ENCODE measurements at places on chromosomes 5 and 9.

GRCh38 chr5:151627650-151628049 is 36.5 kb upstream of the FAT2 start:
- peak; percentile 11 for DNase-seq

DNA sequence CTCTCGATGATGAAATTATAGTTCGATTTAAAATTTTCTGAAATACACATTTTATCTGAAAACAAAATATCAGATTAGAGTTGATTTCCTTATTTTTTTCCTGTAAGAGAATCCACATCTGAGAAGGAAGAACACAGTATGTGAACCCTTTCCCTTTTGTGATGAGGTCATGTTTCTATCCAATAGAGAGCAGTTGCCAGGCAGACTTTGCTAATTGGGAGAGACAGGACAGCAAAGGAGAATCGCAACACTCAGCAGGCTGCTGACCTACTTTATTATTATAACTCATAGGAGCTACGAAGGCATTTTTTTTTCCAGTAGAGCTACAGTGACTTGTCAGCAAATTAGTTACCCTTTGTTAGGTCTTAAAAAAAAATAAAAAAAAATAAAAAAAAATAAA is 242.1 kb downstream of the HCN1 start:
- DNase-seq: no peak

DNA sequence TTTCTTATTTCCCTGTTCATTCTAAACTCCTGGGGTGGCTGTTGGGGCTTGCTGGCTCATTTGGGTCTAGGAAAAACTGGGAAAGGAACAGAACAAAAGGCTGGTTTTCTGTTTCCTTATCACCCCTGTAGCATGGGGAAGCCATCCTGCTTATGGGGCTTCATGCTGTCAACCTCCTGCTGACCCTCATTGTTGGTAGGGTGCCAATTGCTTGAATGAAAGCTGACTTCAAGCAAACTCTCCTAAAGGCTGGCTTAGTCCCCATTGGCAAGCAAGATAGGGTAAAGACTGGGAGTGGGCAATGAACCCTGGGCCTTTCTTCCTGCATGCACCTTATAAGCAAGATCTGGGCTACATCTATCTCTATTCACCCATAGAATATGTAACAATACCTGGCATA is 511.6 kb downstream of the DMAC1 start:
- no peak for DNase-seq

- DNase-seq: peak; percentile 41
Measured at GRCh38 chr5:165130656-165131055, 1625.2 kb downstream of the MAT2B start.

DNA sequence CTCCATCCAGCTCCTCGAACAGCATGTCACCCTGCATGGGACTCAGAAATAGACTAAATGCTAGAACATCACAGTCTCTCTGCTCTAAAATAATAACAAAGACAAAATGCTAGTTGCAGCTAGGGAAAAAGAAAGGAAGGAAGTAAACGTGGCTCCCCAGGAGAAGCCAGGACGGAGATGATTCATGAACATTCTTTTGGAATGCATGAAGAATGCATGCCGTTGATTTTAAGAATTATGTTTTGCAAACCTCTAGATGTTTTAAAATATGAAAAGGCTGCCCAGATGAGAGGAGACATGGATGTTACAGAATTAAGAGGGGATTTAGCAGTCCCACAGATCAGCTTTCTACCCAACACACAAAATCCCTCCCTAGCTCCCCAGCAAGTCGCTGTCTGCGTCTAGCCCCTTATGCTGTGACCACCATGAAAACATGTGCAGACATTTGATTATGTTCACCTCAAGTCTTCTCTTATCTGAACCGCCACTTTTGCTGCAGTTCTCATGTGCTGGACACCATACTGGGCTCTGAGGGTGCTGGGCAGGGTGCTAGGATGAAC is 139.4 kb upstream of the LMX1B start:
- peak; percentile 86 for DNase-seq

DNA sequence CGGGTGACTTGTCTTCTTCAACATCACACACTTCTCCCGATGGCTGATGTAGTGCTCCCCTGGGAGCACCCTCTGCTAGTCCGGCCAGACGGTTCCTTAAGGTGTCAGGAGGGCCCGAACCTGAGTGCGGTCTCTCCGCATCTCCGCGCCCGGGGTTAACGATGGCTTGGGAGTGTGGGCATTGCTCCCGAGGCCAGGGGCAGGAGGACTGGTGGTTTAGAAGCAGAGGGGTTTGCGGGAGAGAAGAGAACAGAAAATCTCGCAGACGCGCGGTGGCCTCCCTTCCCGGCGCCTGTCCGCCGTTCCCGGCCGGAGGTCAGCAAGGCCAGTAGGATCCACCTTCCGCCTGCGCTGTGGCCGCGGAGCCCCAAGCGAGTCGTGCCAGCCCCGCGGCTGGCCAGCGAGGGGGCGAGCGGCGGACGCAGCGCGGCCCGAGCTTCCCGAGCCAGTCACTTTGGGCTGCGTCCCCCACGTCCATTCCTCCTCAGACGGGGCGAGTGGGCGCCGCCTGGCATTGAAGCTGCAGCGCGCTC is 700 bp downstream of the CDO1 start:
- peak; percentile 11 for DNase-seq

- DNase-seq: peak; percentile 68
Measured at GRCh38 chr5:53994148-53994547, 316.2 kb downstream of the ARL15 start.

DNA sequence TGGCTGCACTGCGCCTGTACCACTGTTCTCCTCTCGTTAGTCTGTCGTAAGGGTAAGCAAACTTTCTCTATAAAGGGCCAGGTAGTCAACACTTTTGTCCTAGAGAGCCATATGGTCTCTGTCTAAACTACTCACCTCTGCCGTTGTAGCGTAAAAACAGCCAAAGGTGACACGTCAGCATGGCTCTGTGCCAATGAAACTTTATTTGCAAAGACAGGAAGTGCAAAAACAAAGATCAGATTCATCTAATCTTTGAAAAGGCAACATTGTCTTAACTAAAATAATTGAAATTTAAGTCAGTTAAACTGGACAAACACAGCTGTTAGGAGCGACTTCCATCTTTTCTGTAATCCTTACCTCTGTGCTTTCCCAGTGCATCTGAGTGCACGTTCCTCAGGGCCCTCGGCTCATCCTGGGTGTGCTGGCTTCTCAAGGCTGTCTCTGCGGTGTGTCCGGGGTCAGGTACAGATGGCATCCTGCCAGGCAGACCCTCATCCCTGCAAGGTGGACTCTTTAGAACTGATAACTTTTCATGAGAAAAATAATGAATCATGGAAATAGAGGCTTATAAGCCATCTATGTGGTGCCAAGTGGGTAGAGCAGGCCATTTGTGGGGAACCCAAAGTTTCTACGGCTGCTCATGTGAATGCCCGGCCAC is 35.2 kb upstream of the IRX4 start:
- DNase-seq: no peak

- no peak for DNase-seq
Measured at GRCh38 chr5:108238461-108238860, 143.4 kb downstream of the FBXL17 start.

DNA sequence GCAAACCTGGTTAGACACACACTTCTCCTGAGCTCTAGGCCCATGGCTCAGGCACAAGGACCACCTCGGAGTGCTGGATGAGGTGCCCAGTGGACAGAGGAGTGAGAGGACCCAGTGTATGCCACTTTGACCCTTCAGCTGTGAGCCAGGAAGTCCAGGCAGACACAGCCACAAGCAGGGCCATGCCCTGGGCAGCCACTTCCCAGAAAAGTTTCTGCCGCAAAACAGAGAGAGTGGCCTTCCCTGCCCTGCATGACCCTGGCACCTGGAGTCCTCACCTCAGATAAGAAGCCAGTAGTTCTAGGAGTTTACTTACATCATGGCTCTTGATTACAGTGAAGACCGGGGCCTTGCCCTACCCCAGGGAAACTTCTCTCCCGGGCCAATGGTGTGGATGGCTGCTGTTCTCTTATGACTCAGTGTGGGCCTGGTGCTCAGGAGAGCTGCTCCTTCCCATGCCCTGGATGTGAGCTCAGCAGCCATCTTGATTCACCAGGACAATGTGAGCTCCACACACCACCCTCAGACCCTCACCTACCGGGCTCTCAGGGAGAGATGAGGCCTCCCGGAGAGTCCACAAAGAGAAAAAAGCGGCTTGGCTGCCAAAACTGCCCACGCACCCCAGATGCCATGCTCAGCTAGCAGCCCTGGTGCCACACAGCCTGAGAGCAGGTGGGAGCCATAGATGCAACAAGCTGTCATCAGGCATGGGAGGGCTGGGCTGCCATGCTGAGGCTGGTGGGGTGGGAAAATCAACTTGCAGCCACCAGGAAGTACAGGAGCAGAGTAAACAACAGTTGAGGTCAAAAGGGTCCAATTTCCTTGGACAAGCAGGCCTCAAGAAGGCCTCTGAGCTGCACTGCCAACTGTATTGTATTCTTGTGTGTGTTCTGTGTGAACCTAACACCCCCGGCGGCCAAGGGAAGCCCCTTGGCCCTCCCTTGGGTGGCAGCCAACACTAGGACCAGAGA is 11.7 kb upstream of the IRF1 start:
- no peak for DNase-seq
